ENCODE measurements at places on chromosomes 4 and X.

DNA sequence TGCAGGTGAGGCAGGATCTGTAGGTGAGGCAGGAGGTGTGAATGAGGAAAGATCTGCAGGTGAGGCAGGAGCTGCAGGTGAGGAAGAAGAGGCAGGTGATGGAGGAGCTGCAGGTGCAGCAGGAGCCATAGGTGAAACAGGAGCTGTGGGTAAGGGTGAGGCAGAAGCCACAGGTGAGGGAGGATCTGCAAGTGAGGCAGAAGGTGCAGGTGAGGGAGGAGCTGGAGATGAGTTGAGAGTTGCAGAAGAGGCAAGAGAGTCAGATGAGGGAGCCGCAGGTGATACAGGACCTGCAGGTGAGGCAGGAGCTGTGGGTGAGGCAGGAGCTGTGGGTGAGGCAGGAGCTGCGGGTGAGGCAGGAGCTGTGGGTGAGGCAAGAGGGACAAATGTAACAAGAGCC is 27.1 kb upstream of the PNMA3 start:
- no peak for DNase-seq

GRCh38 chrX:1493877-1494510 is 41.3 kb upstream of the ASMTL start:
- no peak for DNase-seq

GRCh38 chr4:83618431-83618830 is 82.5 kb downstream of the GPAT3 start:
- no peak for DNase-seq

DNA sequence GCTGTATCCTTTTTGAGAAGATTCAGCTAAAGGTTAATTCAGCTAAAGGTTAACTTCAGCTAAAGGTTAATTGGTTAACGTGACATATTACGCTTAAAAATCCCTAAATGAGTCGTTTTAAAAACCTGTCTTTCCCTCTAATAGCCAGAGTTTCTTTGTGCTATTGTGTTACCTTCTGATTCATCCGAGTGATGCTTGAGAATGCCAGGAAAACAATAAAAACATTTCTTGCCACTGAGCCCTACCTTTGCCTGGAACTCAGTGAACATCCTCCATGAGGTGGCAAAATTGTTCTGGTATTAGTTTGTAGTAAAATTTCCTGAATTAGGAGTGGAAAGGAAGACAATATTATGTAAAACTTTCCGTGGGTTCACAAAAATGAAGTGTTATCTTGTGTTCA is 13.7 kb upstream of the TMPRSS11E start:
- DNase-seq = no peak

- DNase-seq = no peak
These were observed 87.0 kb downstream of the ANXA3 start for GRCh38 chr4:78638337-78639172.

DNA sequence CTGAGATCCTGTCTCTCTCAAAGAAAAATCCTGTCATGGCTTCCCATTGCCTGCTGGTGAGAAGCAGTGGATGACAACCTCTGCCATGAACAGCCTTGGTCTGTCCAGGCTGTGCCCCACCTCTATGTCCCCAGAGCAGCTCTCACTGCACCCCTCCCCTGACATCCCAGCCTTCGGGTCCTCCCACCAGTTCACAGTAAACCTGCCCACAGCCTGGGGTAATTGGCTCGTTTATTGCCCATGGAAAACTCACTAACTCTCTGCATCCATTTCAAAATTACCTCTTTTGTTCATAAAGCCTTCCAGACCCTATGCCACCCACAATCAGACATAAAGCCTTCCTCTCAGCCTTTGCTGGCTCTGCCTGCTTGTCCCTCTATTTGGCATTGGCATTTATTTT is 10.7 kb upstream of the HMGB3 start:
- no peak for DNase-seq

GRCh38 chrX:155334486-155335336 is at the start of gene CLIC2:
Gene CLIC2, minus strand, starts transcription at chrX:155334614. Its CDS starts 187 bp downstream, at chrX:155334427.
- DNase-seq = no peak

GRCh38 chrX:13597874-13598273 is 28.5 kb downstream of the EGFL6 start:
- DNase-seq = no peak

- peak; percentile 12 for DNase-seq
These were observed 98.3 kb upstream of the MAOA start for GRCh38 chrX:43557792-43558191.

DNA sequence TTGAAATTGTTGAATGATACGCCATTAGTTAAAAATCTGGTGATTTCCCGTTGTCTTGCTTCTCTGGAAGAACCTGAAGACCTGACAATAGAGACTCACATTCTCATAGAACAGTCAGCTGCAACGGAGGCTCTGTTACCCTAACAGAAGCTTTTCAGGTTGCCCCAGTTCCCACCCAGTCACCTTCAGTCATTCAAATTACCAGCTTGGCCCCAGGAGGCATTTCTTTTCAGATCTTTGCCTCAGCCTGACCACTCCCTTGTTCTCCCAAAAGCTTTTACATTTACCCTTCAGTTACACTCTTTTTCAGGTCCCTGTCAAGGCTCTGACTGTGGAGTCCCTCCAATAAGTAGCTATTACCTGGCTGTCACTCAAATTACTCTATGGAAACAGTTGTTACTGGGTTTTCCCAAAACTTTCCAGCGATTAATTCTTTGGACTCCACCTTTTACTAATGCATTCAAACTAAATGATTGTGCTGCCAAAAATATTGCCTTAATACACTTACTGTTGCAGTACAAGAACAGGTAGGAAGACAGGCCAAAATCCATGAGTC is 162.2 kb upstream of the FTHL17 start:
- no peak for DNase-seq

GRCh38 chr4:15649914-15650545 is 5.1 kb downstream of the FBXL5 start:
- peak; percentile 11 for DNase-seq

- no peak for DNase-seq
These were observed 176.4 kb downstream of the SNCA start for GRCh38 chr4:89660444-89661172.

DNA sequence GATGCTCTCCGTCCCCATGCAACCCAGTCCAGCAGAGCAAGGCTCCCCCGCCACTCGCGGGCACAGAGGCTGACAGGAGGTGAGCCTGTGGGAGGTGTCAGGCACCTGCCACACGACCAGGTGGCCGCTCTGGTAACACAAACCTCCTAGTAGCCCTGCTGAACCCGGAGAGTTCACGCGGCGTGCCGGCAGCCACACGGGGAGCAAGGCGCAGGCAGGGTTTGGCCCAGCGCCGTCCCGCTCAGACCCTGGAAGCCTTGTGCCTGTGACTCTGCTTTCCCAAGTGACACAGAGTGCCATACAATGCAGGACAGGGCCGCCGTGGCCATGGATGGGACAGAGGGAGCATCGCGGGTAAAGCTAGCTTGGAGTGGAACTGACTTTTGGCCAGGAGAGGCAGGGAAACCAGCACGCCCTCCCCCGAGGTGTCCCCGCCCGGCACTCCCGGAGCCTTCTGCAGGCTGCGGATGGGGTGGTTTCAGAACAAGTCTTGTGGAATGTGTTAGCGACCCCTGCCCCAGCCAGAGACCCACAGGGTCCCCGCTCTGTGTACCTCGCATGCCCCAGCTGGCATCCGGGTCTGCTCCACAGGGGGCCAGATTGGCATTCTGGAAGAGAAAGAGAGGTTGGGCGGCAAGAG is 44.7 kb upstream of the AFAP1 start:
- no peak for DNase-seq

DNA sequence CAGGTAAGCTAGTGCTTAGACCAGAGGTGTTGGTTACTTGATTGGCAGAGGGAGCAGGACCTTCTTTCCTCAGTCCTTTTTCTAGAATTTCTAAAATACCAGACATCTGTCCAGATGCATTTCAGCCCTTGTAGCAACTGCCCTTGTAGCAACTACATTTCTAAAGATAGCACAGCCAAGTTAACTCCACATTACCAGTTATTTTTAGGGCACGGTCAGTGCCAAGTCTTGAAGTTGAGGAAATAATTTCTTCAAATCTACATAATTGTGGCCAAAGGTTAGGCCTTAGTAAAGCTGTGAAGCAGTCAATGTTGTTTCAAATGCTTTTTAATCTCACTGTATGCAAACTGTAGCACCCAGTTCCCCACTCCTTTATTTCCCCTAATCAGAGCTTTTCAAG is 62.9 kb downstream of the MID1IP1 start:
- DNase-seq = no peak

- no peak for DNase-seq
These were observed 10.7 kb downstream of the LIAS start for GRCh38 chr4:39469429-39470077.

GRCh38 chr4:110681381-110681780 is 58.5 kb upstream of the PITX2 start:
- DNase-seq = no peak

DNA sequence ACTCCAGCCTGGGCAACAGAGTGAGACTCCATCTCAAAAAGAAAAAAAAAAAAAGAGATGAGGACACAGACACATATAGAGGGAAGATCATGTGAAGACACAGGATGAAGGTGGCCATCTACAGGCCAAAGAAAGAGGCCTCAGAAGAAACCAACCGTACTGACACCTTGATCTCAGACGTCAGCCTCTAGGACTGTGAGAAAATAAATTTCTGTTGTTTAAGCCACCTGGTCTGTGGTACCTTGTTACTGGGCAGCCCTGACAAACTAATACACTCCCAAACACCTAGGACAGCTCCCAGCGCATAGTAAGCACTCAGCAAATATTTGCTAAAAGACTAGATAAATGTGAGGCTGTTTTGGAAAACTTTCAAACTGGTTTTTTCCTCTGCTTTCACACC is 59.2 kb upstream of the SMIM10 start:
- no peak for DNase-seq

GRCh38 chr4:140049024-140049848 is 104.7 kb downstream of the MAML3 start:
- DNase-seq = no peak

DNA sequence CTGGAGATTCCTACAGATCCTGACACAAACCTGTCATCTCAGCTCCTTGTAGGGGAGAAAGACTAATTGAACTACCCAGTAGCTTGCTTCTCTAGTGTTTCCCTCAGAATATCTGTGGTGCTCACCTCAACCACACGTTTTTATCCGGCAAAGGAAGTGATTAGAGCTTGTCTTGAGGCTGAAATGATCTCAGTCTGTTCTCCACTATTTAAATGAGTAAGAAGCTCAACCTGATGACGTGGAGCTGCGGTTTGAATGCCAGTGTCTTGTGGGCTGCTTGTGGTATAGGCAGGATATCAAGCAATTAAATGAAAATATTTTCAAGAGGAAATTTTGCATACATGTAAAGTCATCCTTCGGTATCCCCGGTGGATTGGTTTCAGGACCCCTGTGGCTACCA is 270.2 kb downstream of the TLL1 start:
- no peak for DNase-seq

GRCh38 chr4:89352541-89352940 is 44.9 kb upstream of the GPRIN3 start:
- DNase-seq = no peak

DNA sequence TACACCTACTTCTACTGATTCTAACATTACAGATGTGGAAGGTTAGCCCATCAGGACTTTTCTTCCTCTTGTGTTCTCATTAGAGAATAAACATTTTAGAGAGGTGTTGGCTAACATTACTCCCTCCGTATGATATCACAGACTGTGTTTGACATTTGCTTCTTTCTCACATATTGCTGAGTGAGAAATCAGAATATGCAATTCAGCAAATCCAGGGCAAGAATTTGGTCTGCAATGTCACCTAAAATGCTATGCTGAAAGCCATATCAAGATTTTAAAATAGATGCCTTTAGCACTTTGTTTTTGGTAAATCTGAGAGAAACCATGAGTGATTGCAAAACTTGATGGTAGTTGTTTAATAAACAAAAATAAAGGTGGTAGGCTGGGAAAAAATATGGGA is 319.1 kb downstream of the C4orf33 start:
- DNase-seq = no peak

DNA sequence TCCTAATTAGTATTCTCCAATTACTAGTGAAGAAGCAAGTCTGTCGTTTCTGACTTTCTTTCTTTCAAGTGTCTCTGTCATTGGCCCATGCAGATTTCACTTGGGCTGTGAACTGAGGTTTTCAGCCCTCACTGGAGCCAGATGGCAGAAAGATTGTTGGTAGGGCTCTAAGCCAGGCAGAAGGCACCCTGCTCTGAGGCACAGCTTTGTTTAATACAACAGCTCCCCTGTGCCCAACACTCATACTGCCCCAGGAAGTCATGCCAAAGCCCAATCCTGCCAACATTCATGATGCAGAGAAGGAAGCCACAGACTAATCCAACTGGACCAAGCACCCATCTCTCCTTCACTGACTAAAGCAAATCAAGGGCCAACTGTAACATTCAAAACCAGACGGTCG is 117.1 kb upstream of the FRG1 start:
- no peak for DNase-seq

GRCh38 chr4:176191974-176192373 is 3.4 kb downstream of the SPATA4 start:
- no peak for DNase-seq

DNA sequence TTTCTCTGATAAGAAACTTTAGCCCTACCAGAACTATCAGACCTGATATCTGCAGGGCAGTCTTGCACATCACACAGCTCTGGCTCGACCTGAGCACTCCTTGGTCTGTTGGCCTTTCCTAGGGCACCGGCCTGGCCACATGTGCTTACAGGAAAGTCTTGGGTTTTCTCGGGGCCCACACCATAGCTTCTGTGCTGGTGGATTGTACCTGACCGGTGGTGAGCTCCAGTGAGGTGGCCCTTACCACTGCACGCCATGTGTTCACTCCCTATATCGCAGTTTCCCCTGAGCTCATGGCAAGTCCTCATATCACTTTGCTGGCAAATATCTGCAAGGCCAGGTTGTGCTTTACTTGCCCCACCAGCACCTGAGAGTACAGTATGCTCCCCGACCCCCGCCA is 2637.4 kb downstream of the ARAP2 start:
- DNase-seq = no peak

DNA sequence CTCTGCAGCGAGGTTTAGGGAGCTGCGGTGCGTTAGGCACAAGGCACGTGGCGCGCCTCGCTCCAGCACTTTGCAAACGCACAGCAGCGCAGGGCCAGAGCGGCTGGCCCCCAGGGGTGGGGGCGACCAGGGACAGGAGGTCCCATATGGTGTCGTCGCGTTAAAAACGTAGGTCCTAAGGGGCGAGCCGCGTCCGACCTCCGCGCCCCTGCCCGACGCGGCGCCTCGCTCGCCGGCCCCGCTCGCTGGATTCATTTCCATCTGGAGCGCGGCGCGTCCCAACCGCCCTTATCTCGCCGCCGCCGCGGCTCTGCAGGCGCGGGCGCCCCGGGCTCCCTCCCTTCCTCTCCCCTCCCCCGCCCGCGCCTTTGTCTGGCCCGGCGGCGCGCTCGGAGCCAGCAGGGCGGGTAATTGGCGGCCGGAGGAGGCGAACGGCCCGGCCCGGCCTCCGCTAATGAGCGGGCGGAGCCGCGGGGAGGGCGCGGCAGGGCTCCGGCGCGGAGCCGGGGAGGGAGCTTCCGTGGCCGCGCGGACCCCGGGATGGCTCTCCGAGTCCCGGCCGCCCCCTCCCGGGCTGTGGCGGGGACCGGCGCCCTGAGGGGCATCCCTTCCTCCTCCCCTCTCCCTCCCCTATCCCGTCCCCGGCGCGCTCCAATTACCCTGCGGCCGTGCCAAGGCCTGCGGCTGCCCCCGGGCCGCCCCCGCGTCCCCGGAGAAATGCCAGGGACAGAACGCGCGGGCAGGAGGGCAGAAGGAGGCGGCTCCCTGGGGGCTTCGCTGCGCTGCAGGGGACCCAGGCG is 409.0 kb downstream of the BCOR start:
- no peak for DNase-seq

- no peak for DNase-seq
These were observed 209.5 kb downstream of the IL15 start for GRCh38 chr4:141845901-141846300.

GRCh38 chr4:128379860-128380259 is 92.2 kb upstream of the PGRMC2 start:
- DNase-seq = no peak
